ENCODE measurements at places on chromosomes 2 and 18. TPM values are rescaled to one million over a fixed set of nuclear protein-coding genes. Genes with fewer than 3 reads are reported as not detected.

PDE11A gene
- 0.43 TPM for total RNA-seq

UGT1A10 gene
- 0.22 TPM for total RNA-seq

SCYGR4 gene
- not detected for total RNA-seq

CAVIN2 gene
- total RNA-seq: 18.6 TPM

DHRS9 gene
- not detected for total RNA-seq

POTEC gene
- total RNA-seq: not detected

VWA3B gene
- not detected for total RNA-seq

TBR1 gene
- under 0.01 TPM for total RNA-seq

SFXN5 gene
- 9.6 TPM for total RNA-seq

POMC gene
- not detected for total RNA-seq

ABCG8 gene
- not detected for total RNA-seq

ST8SIA3 gene
- total RNA-seq: not detected
